ENCODE measurements at places on chromosomes 5 and 9. TPM values are rescaled to one million over a fixed set of nuclear protein-coding genes. Genes with fewer than 3 reads are reported as not detected.

PURA gene
- 22.6 TPM for total RNA-seq

GPX3 gene
- total RNA-seq: 18.6 TPM

POLR1E gene
- 31.3 TPM for total RNA-seq

ZNF483 gene
- 1.2 TPM for total RNA-seq

ANKRD18A gene
- total RNA-seq: under 0.01 TPM

MARCHF11 gene
- not detected for total RNA-seq

TEK gene
- total RNA-seq: 18.6 TPM

WWC1 gene
- total RNA-seq: 7.7 TPM

SLC34A3 gene
- total RNA-seq: not detected

PCDHGA7 gene
- total RNA-seq: 3.7 TPM

SDHA gene
- total RNA-seq: 83.2 TPM

TICAM2 gene
- total RNA-seq: 3.1 TPM

CAMK4 gene
- 5.1 TPM for total RNA-seq

PRDM9 gene
- total RNA-seq: not detected

FRMD3 gene
- 11.1 TPM for total RNA-seq

DAB2IP gene
- 6.1 TPM for total RNA-seq

ACOT12 gene
- under 0.01 TPM for total RNA-seq

ANKRD20A1 gene
- under 0.01 TPM for total RNA-seq

SPATA31E1 gene
- total RNA-seq: not detected

OR1L1 gene
- total RNA-seq: not detected

C5orf24 gene
- total RNA-seq: 36.6 TPM

DAPK1 gene
- total RNA-seq: 19.7 TPM

GPR150 gene
- total RNA-seq: 2.5 TPM

MYO10 gene
- total RNA-seq: 104 TPM

ZNF658 gene
- 5.4 TPM for total RNA-seq

QRFP gene
- not detected for total RNA-seq

ARHGEF39 gene
- total RNA-seq: 3.6 TPM

SIGMAR1 gene
- 113 TPM for total RNA-seq

NEUROG1 gene
- total RNA-seq: not detected

TAF11L7 gene
- not detected for total RNA-seq

CLIC3 gene
- 0.56 TPM for total RNA-seq
